Substantia nigra (tissue), 51 donors: ENCODE measurements at places on chromosomes 7 and 10.
A peak's percentile ranks its signal among the peaks of the same experiment; 100 is the strongest.

GRCh38 chr7:43726466-43726865, 2.9 kb downstream of the COA1 start:
- no peak for DNase-seq

DNA sequence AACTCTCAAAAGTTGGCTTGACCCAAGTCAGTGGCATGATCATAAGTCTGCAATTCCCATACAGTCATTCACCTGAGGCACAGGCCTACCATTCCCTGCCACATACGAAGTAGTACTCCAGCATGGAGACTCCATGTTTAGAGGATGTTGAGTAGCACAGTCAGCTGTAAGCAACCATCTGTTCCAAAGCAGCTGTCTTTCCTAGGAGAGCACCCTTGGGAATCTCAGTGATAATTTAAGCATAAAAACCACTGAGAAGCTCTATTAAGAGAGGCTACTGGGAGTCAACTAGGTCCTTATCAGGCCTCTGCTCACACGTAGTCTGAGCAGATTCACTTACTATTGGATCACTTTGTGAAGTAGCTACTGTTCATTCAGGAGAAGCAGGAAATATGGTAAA, 61.6 kb upstream of the UNC5B start:
- DNase-seq = no peak

GRCh38 chr7:70214071-70214470, 615.8 kb downstream of the AUTS2 start:
- DNase-seq = no peak

GRCh38 chr7:36635091-36635490, 89.2 kb downstream of the AOAH start:
- no peak for DNase-seq

DNA sequence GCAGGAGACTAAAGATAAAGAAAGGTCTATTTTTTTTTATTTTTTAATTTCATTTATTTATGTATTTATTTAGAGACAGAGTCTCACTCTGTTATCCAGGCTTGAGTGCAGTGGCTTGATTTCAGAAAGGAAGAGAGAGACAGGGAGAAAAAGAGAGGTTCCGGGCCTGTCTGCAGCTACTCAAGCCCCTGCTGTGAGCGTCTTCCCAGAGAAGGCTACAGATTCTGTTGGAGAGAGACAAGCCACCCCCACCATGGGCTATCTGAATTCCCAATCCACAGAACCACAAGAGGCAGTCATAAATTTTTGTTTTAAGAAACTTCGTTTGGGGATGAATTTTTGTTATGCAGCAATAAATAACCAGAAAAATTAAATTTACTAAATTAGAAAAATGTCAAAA, 68.1 kb downstream of the CALN1 start:
- no peak for DNase-seq

- peak; percentile 75 for DNase-seq
Measured at GRCh38 chr10:46106410-46107255, 60.6 kb upstream of the MSMB start.

- no peak for DNase-seq
Measured at GRCh38 chr10:34575882-34576281, 239.2 kb downstream of the PARD3 start.

DNA sequence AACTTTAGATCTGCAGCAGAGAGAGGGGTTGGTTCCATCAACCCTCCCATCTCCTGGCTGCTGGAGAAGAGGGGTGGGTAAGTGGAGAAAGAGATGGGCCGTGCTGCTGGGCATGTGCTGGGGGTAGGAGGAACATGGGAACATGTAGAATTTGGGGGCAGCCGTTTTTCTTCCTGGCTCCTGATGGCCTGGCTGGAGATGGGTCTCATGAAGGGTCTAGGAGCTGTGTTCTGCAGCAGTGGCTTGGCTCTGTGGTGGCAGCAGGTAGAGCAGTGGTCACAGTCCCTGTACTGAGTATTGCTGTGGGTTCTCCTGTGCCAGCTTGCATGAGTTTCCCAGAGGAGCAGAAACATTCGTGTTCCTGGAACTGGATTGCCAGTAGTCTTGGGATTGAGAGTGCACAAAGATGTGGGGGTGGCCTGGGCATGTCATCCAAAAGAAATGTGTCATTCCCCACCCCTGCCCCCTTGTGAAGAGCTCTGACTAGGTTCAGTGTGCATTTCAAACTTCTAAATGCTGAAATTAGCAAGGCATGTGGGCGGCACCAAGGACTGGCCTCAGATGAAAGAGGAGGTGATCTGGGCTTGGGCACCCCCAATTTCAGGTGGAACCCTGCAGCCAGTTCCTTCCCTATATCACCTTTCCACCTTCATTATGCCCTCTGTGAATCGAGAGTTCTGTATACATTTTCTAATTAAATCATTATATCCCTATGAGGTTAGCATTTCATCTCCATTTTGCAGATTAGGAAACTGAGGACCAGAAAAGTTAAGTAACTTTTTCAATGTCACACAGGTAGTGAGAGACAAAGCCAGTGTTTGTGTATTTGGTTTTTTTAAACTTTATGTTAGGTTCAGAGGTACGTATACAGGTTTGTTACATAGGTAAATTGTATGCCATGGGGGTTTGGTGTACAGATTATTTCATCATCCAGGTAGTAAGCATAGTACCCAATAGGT, 2.1 kb downstream of the CHST3 start:
- no peak for DNase-seq

DNA sequence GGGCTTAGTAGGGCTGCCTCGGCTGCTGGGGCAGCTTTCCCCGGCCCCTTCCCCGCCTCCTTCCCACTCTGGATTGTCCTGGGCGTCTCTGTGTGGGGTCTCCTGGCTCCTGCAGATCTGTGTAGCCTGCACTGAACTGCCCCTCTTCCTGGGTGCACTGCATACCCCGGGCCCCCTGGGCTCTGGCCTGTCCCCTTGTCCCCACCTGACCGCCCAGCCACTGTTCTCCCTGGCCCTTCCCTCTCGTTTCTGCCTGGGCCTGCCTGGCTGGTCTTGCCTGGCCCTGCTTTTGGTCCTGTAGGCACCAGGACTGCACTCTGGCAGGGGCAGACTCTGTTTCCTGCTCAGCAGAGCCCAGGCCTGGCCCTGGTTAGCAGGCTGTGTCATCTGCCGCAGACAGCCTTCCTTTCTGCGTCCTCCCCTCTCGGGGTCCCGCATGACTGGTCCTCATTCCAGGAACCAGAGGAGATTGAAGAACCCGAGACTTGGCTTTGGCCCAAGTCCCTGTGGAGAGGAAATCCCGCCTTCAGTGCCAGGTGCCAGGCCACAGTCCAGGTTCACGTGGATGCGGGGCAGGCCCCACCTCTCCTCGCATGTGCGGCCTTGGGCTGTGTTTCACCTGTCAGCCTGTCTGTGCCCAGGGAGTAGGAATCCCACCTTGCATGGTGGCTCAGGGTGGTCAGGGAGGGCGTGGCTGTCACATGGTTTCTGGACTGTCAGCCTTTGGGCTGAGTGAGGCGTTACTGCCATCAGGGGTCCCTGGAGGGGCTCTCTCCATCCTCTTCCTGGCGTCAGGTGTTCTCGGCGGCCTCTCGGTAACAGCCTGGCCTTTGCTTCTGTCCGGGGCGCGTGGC, 9.2 kb downstream of the INPP5A start:
- no peak for DNase-seq

DNA sequence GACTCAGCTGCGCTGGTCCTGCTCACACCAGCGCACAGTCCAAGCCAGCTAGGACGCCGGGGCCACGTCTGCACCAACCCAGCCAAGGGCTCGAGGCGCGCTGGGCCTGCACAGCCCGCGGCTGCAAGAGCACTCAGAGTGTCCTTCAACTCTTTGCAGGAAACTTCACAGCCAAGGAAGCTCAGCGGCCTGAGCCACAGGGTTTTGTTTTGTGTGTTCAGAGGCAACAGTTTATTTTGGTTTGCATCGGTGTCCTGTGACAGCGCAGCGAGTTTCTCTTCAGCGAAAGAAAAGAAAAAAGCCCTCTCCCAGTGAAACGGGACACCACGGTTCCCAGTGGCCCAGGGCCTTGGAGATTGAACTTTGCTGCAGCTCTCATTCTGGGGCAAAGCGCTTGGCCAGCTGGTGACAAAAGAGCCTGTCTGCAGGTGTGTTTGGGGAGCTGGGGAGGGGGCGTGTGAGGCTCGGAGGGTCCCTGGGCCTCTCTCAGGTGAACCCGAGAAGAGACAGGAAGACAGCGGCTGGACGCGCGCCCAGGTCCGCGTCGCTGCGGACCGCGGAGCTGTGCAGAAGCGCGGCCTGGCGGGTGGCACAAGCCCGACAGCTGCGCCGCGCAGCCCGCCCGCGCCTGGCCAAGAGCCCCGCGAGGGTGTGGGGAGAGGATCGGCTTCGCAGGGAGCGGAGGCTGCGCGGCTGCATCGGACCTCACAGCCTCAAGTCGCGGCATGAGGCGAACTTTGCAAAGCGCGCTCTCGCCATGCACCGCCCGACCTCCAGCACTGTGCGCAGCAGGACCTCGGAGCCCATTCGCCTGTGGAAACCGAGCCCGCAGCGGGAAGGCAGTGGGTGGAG, 922 bp downstream of the CXCL12 start:
- no peak for DNase-seq

GRCh38 chr7:90629297-90629918, 33.3 kb downstream of the CDK14 start:
- DNase-seq = no peak

- no peak for DNase-seq
Measured at GRCh38 chr7:159084069-159084801, 60.4 kb downstream of the VIPR2 start.
